ENCODE measurements at places on chromosomes 6 and 20.

DNA sequence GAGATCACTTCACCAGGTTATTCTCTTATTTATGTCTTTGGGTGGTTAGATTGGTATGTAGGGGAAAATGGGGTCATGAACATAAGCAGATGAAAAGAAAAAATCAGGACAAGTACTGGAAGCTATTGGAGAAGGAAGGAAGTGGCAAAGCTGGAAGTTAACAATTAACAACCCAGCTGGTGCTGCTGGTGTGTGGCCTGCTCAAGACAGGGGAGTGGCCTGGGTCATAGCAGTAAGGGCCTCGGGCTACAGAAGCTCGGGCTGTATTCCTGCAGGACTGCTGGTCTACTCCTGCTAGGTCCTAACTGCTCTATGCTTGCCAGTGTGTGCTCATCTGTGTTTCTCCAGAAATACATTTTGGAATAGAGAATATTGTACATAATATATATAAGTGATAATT, 19.6 kb downstream of the MYLIP start:
- peak; percentile 32 for DNase-seq

GRCh38 chr6:2477250-2477649, 231.8 kb upstream of the GMDS start:
- no peak for DNase-seq

GRCh38 chr6:70633870-70634269, 33.8 kb upstream of the SMAP1 start:
- DNase-seq: no peak

DNA sequence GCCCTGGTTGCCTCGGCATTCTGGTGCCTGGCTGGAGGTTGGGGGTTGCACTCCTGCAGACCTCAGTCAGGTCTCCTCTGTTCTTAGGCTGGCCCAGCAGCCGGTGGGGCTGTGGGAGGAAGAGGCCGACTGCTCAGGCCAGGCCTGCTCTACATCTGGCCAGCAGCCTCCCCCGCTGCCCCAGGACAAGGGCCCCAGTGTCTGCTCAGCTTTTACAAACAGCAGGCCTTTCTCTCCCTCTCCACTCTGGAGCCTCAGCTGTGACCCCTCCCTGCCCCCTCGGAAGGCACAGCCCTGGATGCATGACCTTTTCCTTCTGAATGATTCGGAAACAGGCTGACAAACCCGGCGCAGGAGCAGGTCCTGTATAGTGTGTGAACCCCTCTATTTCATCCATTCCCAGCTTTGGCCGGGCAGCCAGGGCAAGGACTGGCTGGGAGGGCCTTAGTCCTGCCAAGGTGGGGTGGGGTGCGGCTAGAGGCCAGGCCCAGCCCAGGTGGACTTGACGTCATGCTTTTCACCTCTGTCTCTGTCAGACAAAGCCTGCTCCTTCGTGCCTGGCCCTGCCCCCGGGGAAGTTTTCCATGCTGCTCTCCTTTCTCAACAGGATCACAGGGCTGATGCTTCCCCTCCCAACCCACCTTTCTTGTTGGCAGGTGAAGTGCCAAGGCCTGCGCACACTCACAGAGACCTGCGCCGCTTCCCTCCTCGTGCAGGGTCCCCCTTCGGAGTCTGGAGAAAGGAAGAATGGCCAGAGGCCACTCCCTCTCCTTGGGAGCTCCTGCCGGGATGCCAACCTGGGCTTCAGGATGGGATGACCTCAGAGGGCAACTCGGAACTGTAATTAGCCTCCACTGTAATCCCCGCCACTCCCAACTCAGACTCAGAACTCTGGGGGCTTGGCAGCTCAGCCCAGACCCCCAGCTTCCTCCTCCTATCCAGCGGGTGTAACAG, 10.1 kb upstream of the ITPR3 start:
- no peak for DNase-seq

- no peak for DNase-seq
These were observed 1.2 kb downstream of the SYNCRIP start for GRCh38 chr6:85641522-85641896.

Data from endothelial cell (in vitro differentiated cells).